ENCODE measurements at places on chromosomes 2 and 18. TPM values are rescaled to one million over a fixed set of nuclear protein-coding genes. Genes with fewer than 3 reads are reported as not detected.
A peak's percentile ranks its signal among the peaks of the same experiment; 100 is the strongest.

- peaks cover 13% of the 10 kb centered on the region for H3K4me1 ChIP-seq
- H3K36me3 ChIP-seq = no peaks in the 10 kb centered on the region
- H3K27ac ChIP-seq = no peak overlapping the region
- peak; percentile 61 for DNase-seq
- H3K4me3 ChIP-seq = no peak overlapping the region
- H3K27me3 ChIP-seq = no peaks in the 10 kb centered on the region
These were observed 163.3 kb downstream of the SMAD7 start for GRCh38 chr18:48787203-48788151.

DNA sequence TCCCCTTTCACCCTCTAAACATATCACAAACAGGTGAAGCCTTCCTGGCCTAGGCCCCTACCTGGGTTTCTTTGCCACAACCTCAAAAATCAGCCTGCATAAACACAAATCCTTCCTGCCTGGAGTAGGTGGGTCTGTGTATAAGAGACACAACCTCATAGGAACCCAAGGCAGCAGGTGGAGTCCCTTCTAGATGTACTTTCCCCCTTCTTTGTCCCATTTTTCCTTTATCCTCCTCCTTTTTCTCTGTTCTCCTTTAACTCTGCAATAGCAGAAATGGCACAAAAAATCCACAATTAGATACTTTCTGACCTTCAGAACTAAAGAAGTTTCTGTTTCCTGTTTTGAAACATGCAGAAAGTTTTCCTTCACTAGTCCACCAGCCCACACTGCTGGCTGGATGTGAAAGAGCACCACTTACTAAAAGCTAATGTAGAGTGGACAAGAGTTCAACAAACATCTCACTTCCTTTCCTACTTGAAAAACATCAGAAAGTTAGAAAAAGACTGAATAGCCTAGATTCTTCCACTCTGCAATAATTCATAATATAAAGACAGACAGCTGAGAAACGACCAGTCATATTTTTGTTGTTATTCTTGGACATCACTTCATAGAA, 11.2 kb downstream of the SLC40A1 start:
- no peak overlapping the region for H3K4me3 ChIP-seq
- H3K36me3 ChIP-seq = peaks cover 20% of the 10 kb centered on the region
- peaks cover 20% of the 10 kb centered on the region for H3K4me1 ChIP-seq
- H3K27me3 ChIP-seq = no peaks in the 10 kb centered on the region

- no peak overlapping the region for H3K4me3 ChIP-seq
- no peaks in the 10 kb centered on the region for H3K27me3 ChIP-seq
- H3K36me3 ChIP-seq = no peaks in the 10 kb centered on the region
- no peaks in the 10 kb centered on the region for H3K4me1 ChIP-seq
- no peak overlapping the region for H3K27ac ChIP-seq
- no peak for DNase-seq
These were observed 22.2 kb downstream of the GALR1 start for GRCh38 chr18:77271576-77272481.

DNA sequence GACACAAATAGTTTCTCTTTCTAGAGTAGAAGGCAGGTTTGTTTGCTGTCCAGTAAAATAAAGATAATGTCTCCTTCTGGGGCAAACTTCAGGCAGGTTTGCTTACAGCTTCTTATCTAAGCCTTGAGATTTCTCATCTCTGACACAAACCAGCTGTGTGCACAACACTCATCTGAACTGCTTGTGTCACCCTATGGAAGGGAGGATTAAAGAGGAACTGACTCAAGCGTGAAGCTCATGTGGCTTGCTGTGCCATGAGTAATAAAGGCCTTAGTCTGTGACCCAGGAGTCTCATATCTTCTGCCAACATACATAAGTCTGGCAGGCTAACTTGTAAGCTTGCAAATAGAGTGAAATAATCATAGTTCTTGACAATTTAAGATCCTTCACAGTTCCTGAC, 24.2 kb upstream of the CPO start:
- no peaks in the 10 kb centered on the region for H3K36me3 ChIP-seq
- H3K27me3 ChIP-seq = no peaks in the 10 kb centered on the region
- H3K4me1 ChIP-seq = no peaks in the 10 kb centered on the region
- H3K27ac ChIP-seq = no peak overlapping the region
- DNase-seq = peak; percentile 62

DNA sequence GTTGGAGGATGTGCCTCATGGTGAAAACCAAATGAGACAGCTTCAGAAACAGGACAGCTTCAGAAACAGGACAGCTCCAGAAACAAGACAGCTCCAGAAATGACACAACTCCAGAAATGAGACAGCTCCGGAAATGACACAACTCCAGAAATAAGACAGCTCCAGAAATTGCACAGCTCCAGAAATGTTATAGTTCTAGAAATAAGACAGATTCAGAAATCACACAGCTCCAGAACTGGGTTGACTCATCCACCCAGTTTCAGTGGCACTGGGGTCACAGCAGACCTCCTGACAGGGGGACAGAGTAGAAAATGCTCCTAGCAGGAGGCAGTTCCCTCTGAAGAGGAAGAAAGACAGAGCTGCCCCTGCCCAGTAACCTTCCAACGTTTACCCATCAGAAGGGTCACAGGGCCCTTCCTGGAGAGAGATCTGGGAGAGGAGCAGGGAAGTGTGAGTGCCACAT, 26.9 kb upstream of the COL6A3 start:
- H3K4me1 ChIP-seq = no peaks in the 10 kb centered on the region
- no peaks in the 10 kb centered on the region for H3K36me3 ChIP-seq
- no peak for DNase-seq
- H3K27me3 ChIP-seq = no peaks in the 10 kb centered on the region

DNA sequence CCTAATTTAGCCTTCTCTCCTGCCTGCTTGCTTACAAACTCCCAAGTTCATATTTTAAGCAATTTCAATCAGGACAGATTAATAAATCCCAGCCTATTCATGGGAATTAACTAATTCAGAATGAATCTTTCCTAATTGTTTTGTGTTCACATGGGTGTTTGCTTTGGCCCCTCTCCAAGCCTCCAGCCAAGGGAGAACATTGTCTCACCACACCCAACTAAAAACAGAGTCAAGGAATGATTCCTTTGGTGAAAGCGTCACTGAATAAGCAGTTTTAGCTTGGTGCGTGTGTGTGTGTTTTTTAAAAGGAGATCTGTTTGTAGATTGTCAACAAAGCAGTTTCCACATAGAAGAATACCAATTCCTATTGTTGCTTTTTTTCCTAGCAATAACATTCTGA, 43.0 kb upstream of the DSG1 start:
- H3K27ac ChIP-seq = no peak overlapping the region
- no peaks in the 10 kb centered on the region for H3K36me3 ChIP-seq
- no peak for DNase-seq
- H3K4me1 ChIP-seq = no peaks in the 10 kb centered on the region
- H3K4me3 ChIP-seq = no peak overlapping the region
- H3K27me3 ChIP-seq = no peaks in the 10 kb centered on the region

DNA sequence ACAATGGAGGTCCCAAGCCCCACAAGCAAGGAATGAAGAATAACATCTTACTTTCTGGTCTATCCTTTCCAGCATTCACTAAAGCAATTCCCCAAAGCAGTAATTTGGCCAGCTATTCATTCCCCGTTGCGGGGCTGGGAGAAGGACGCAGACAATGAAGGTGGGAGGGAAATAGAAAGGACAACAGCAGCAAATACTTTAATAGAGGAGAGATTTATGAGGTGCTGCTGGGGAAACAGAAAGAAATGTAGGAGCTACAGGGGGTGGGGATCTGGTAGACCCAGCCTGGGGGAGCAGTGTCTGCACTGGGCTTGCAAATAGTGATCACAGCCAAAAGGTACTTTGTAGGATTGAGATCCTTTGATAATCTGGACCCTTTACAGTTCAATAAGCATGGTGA, 13.9 kb upstream of the ATL2 start:
- DNase-seq = no peak
- H3K4me1 ChIP-seq = no peaks in the 10 kb centered on the region
- no peaks in the 10 kb centered on the region for H3K36me3 ChIP-seq
- H3K27me3 ChIP-seq = no peaks in the 10 kb centered on the region

GRCh38 chr2:18319987-18320386, 240.5 kb downstream of the RDH14 start:
- no peak overlapping the region for H3K4me3 ChIP-seq
- no peaks in the 10 kb centered on the region for H3K27me3 ChIP-seq
- no peak for DNase-seq
- no peaks in the 10 kb centered on the region for H3K36me3 ChIP-seq
- H3K27ac ChIP-seq = no peak overlapping the region
- H3K4me1 ChIP-seq = no peaks in the 10 kb centered on the region

- no peaks in the 10 kb centered on the region for H3K36me3 ChIP-seq
- no peak for DNase-seq
- H3K27me3 ChIP-seq = no peaks in the 10 kb centered on the region
- no peak overlapping the region for H3K4me3 ChIP-seq
These were observed 30.8 kb downstream of the CCDC150 start for GRCh38 chr2:196670342-196670741.

- H3K27ac ChIP-seq = no peak overlapping the region
- H3K4me1 ChIP-seq = no peaks in the 10 kb centered on the region
- no peaks in the 10 kb centered on the region for H3K36me3 ChIP-seq
- no peak for DNase-seq
- no peak overlapping the region for H3K4me3 ChIP-seq
These were observed 141.3 kb downstream of the L3MBTL4 start for GRCh38 chr18:6273423-6273822.

- no peak overlapping the region for H3K4me3 ChIP-seq
- no peaks in the 10 kb centered on the region for H3K36me3 ChIP-seq
- H3K4me1 ChIP-seq = no peaks in the 10 kb centered on the region
- peak; percentile 85 for DNase-seq
- H3K27ac ChIP-seq = no peak overlapping the region
These were observed 124.2 kb downstream of the UBE2E3 start for GRCh38 chr2:181104512-181105115.

DNA sequence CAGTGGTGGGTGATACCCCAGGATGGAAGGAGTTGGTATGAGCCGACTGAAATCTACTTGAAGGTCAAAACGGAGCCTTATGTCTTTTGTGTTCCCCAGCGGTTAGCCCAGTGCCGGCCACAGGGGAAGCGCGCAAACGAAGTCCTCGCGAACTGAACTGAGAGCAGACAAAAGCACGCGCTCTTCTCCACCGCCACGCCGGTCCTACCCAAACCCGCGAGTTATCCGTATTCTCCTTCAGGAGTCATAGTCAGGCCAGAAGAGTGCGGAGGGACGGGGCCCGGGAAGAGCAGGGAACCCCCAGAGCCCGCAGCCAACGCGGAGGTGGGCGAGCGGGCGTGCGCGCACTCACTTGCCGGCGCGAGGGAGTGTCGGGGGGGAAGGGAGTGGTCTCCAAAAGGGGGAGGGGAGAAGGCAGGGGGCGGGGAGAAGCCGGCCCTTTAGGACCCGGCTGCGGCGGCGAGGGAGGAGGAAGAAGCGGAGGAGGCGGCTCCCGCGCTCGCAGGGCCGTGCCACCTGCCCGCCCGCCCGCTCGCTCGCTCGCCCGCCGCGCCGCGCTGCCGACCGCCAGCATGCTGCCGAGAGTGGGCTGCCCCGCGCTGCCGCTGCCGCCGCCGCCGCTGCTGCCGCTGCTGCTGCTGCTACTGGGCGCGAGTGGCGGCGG, at the start of gene IGFBP2:
Gene IGFBP2, plus strand, starts transcription at position 469 of the 664 bp plus-strand sequence. Its CDS starts 104 bp downstream, at position 573.
- no peaks in the 10 kb centered on the region for H3K36me3 ChIP-seq
- no peak within 1 kb of the TSS for H3K27ac ChIP-seq
- DNase-seq = peak; percentile 94
- H3K4me1 ChIP-seq = no peaks in the 10 kb centered on the region
- peak within 1 kb of the TSS; percentile 74 for H3K4me3 ChIP-seq
- no peaks in the 10 kb centered on the region for H3K27me3 ChIP-seq

DNA sequence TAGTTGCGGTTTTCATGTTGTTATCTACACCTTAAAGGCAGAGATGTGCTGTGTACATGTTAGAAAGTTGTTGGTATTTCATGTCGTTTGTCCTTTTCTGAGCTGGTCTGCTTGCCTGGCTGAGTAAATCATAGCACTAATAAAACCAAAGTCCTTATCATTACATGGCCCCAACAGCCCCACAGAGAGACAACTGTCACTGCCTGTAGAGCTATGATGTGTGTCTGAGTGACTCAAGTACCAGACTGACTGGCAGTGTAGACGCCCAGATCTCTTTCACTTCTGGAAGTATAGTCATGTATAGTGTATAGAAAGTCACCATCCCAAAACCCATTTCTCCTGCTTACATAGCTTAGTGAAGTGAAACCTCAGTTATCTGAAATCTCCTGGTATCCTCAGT, 4.3 kb downstream of the SOCS6 start:
- no peaks in the 10 kb centered on the region for H3K36me3 ChIP-seq
- no peak for DNase-seq
- H3K27me3 ChIP-seq = no peaks in the 10 kb centered on the region
- H3K27ac ChIP-seq = no peak overlapping the region
- H3K4me1 ChIP-seq = peaks cover 18% of the 10 kb centered on the region
- no peak overlapping the region for H3K4me3 ChIP-seq

GRCh38 chr2:176114120-176114929, 2.3 kb upstream of the HOXD10 start:
- no peaks in the 10 kb centered on the region for H3K27me3 ChIP-seq
- no peaks in the 10 kb centered on the region for H3K36me3 ChIP-seq
- H3K27ac ChIP-seq = peak overlapping the region; percentile 95
- DNase-seq = peak; percentile 77
- H3K4me3 ChIP-seq = peak overlapping the region; percentile 36

GRCh38 chr18:49207361-49207760, 253.1 kb downstream of the DYM start:
- H3K27me3 ChIP-seq = no peaks in the 10 kb centered on the region
- no peak for DNase-seq
- H3K4me3 ChIP-seq = no peak overlapping the region

DNA sequence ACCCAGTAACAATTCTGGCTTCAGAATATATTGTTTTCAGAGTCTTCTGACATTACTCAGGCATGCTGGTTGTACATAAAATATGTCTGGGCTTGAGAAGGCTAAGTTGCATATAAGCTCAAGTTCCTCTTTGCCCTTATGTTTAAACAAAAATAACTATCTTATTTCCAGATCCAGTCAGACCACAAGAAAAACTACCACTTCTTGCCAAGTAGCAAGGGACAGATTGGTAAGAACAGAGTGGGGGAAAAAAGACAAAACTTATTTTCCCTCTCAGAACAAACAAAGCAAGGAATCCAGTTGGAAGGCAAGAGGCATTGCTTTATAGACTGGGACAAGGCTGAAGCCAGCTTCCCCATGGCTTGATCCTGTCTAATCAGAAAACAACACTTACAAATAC, 1036.7 kb upstream of the CELF4 start:
- H3K27me3 ChIP-seq = no peaks in the 10 kb centered on the region
- H3K4me3 ChIP-seq = no peak overlapping the region
- no peak for DNase-seq
- no peaks in the 10 kb centered on the region for H3K4me1 ChIP-seq
- no peaks in the 10 kb centered on the region for H3K36me3 ChIP-seq
- no peak overlapping the region for H3K27ac ChIP-seq

Gene CHMP3
- 162 TPM for total RNA-seq

Gene GULP1
- 34.4 TPM for total RNA-seq

Gene GPR55
- 0.69 TPM for total RNA-seq

Gene CRACDL
- total RNA-seq = 14.8 TPM

Gene LYPD6B
- total RNA-seq = 9.4 TPM

Gene ATP6V1C2
- 4.2 TPM for total RNA-seq

Gene ATP6V1B1
- total RNA-seq = 37.9 TPM

Gene ABCG5
- total RNA-seq = not detected

Gene AQP12A
- total RNA-seq = not detected

Gene CD226
- 5.0 TPM for total RNA-seq

Gene POTEJ
- not detected for total RNA-seq
